ENCODE measurements at places on chromosomes 5 and 9.

GRCh38 chr5:76816110-76816831 is 2.6 kb upstream of the F2RL1 start:
- DNase-seq, result peak; percentile 34

GRCh38 chr9:136748666-136749611 is 614 bp upstream of the LCN6 start:
- DNase-seq, result no peak

GRCh38 chr9:99867968-99868367 is 38.5 kb upstream of the STX17 start:
- DNase-seq, result no peak

DNA sequence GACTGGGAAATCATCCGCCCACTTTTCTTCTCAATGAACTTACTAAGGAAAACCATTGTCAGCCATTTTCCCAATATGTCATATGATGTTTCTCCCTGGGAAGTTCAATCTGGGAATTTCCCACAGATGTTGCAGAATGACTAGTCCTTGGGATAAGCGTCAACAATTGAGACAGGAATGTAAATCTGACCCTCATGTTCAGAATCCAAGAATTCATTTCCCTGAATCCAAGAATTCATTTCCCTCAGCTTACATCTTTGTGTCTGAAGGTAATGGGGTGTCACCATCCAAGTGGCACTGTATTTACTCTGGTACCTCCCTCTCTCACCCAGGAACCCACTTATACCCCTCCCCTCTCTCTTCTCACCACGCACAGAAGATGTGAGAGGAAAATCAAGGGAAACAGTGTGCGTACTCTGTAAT is 7.4 kb downstream of the KLF9 start:
- DNase-seq, result peak; percentile 95

- DNase-seq, result no peak
These were observed 158.5 kb downstream of the NTRK2 start for GRCh38 chr9:84828046-84828445.

DNA sequence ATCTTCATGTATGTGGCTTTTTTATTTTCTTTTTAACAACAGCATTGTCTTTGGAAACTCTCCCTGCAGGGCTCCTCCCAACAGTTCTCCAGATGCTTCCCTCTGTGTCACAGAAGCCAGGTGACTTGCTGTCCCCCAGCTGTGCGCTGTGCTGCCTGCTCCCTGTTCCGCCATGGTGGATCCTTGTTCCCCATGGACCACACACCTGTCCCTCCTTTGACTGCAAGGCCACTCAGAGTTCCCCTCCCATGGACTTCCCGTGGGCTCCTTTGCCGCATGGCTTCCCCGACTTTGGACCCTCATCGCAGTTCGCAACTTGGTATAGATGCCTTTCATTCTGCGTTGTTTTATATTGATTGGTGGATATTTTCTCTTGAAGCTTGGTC is 18.6 kb downstream of the ANKRD33B start:
- DNase-seq, result no peak

Measured in fibroblast of skin of scalp (primary cell).